ENCODE measurements at places on chromosomes 1 and 21. TPM values are rescaled to one million over a fixed set of nuclear protein-coding genes. Genes with fewer than 3 reads are reported as not detected.

PIGR gene
- total RNA-seq, result 81.9 TPM

FMO2 gene
- total RNA-seq, result 3.1 TPM

- DNase-seq, result no peak
Observed at GRCh38 chr1:44089371-44090048, 29.1 kb upstream of the KLF17 start.

DMRTA2 gene
- total RNA-seq, result not detected

CD48 gene
- 0.43 TPM for total RNA-seq

DNA sequence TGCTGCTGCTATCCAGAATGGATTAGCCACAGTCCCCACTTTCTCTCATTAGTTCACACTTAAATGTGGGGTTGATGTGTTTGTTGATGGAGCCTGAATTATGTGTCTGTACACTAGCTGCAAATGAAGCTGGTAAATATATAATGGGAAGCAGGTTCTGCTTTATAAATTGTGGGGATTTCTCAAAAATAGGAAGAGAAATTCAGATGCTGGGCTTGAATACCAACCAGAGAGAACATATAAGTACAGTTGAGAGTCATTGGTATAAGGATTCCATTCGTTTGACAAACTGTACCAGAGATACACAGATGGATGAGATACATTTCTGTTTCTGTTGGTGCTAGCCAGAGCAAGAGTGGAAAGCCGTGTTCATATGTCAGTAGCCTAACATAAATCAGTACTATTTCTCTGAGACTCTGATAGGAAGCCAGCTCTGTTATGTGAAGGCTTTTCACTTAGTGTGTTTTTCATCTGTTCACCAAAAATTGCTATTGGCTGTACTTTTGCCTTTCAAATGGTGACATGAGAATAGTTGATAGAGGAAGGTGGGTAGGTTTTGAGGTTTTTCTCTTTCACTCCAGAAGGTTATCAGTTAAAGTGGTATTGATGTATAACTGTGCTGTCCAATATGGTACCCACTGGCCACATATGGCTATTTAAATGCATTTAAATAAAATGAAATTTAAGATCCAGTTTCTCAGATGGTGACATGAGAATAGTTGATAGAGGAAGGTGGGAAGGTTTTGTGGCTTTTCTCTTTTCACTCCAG, 15.6 kb downstream of the SMG7 start:
- no peak for DNase-seq

PLPPR5 gene
- 0.17 TPM for total RNA-seq

GRCh38 chr1:56922070-56922469, 43.7 kb downstream of the C8B start:
- DNase-seq, result no peak

- no peak for DNase-seq
Observed at GRCh38 chr1:212529211-212529741, 79.3 kb upstream of the ATF3 start.

PRDM15 gene
- total RNA-seq, result 2.5 TPM

GRCh38 chr1:186974774-186975181, 146.0 kb downstream of the PLA2G4A start:
- DNase-seq, result no peak

STYXL2 gene
- total RNA-seq, result not detected

IL19 gene
- not detected for total RNA-seq

- no peak for DNase-seq
Observed at GRCh38 chr1:26538480-26539412, 9.2 kb downstream of the RPS6KA1 start.

- no peak for DNase-seq
Observed at GRCh38 chr21:44304877-44305293, 5.0 kb downstream of the PFKL start.

HSD11B1 gene
- total RNA-seq, result 3.7 TPM

- no peak for DNase-seq
Observed at GRCh38 chr1:60329651-60330050, 256.1 kb upstream of the C1orf87 start.

- no peak for DNase-seq
Observed at GRCh38 chr21:44378646-44379514, 25.5 kb downstream of the TRPM2 start.

DNA sequence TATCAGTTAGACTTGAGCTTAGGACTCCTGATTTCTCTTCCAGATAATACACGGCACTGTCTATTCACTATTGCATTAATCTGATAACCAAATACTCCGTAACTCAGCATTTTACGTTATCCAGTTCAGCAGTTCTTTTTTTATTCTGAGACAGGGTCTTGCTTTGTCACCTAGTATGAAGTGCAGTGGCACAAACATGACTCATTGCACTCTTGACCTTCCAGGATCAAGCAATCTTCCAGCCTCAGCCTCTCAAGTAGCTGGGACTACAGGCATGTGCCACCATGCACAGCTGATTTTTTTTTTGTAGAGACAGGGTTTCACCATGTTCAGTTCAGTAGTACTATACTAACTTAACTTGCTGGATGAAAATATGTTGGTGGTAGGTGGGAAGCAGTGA, 156.4 kb downstream of the PATJ start:
- no peak for DNase-seq

GRCh38 chr21:29033301-29033700, 8.8 kb downstream of the USP16 start:
- no peak for DNase-seq

- DNase-seq, result no peak
Observed at GRCh38 chr21:37451446-37451845, 84.9 kb downstream of the DYRK1A start.

FCGR2B gene
- total RNA-seq, result 0.38 TPM
